Lung (tissue), 17 donors: ENCODE measurements at places on chromosomes 6 and 20. TPM values are rescaled to one million over a fixed set of nuclear protein-coding genes. Genes with fewer than 3 reads are reported as not detected.

The SAMD3 gene
- total RNA-seq = 2.8 TPM

The LY6G5C gene
- 3.0 TPM for total RNA-seq

The NT5E gene
- total RNA-seq = 13.5 TPM

The FAM184A gene
- 63.4 TPM for total RNA-seq

The NFYA gene
- 17.8 TPM for total RNA-seq

The PDYN gene
- not detected for total RNA-seq

The SIRPB1 gene
- total RNA-seq = 1.2 TPM

The WFDC10B gene
- not detected for total RNA-seq

The PBOV1 gene
- not detected for total RNA-seq

The KIF25 gene
- total RNA-seq = 5.3 TPM

The CD2AP gene
- total RNA-seq = 29.1 TPM

The SLC4A11 gene
- total RNA-seq = 8.8 TPM

The CITED2 gene
- total RNA-seq = 154 TPM

The NKX2-4 gene
- not detected for total RNA-seq

The TTK gene
- total RNA-seq = 3.7 TPM

The CTSZ gene
- total RNA-seq = 105 TPM

The SLC22A1 gene
- total RNA-seq = 1.8 TPM

The BPHL gene
- 14.2 TPM for total RNA-seq

The PRDM13 gene
- total RNA-seq = not detected

The BMP5 gene
- 10.7 TPM for total RNA-seq

The PSORS1C1 gene
- total RNA-seq = 2.6 TPM

The TSPO2 gene
- not detected for total RNA-seq

The MATN4 gene
- total RNA-seq = 0.46 TPM

The PRICKLE4 gene
- 6.9 TPM for total RNA-seq
